Endothelial cell (in vitro differentiated cells): ENCODE measurements at places on chromosomes 2 and 18.

DNA sequence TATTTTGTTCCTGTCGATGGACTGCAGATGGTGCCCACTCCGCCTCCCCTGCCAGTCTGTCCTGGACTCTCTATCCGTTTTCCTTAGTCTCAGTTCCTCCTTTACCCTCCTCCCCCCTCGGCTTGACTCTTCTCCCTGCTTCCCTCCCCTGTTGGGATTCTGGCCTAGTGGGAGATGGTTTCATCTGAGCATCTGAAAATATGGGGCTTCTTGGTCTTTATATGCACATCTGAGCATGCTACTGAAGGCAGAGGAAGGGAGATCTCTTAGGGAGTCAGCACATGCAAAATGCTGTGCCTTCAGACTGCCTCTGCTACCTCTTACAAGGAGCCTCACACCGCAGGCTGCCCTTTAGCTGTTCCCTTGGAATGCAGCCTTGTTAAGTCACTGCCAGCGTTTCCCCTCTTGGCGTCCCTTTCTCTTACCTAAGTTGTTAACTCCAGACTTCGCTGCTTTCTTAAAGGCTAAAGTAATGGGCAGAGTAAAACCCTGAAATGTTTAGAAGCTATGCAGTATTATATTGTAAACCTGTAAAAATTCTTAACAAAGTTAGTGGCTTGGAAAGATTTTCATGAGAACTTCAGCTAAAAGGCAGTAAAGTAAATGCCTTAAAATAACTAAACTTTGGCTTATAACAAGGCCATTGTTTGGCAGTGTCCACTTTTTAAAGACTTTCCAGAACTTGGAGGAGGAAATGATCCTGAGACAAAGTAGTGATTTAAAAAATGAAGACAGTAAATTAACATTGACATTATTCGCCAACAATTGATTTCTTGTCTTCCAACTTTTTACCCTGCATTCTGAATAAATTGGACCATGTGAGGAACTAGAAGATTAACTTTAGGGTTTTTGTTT is 49.8 kb downstream of the LDLRAD4 start:
- DNase-seq: no peak

DNA sequence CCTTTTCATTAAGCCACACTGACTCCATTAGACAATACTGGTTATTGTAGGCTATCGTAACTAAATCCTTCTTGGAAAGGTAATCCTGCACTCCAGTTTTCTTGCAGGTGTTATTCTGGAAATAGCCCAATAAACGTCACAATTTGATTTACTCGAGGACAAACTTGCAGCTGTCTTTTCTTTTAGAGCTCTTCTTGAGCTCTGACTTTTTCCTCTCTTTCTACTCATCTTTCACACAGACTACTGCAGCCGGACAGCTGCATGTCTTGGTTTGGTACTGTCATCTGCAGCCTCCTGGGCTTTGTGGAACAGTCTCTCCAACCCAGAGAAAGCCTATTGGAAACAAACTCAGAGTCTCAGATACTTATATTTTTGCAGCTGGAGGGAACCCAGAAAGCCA is 23.0 kb upstream of the MSGN1 start:
- DNase-seq: no peak

- DNase-seq: no peak
Observed at GRCh38 chr2:101710471-101711318, 13.2 kb downstream of the MAP4K4 start.

DNA sequence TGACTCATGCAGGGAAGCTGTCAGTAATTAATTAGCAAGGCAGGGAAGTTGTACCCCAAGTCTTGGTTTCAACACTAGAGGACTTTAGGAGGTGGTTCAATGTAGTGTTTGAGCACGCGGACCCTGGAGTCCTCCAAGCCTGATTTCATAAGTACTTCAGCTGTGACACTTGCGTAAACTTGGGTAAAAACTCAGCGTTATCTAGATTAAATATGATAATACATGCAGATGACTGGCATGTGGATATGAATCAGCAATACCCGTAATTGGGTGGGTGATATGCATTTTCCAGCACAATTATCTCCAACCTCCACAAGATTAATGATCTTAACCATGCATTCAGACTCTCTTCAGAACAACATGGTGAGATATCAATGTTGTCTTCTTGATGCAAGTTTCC is 5.2 kb downstream of the UGT1A7 start:
- DNase-seq: no peak

- peak; percentile 66 for DNase-seq
Observed at GRCh38 chr2:226835420-226835795, 446 bp upstream of the RHBDD1 start.

- no peak for DNase-seq
Observed at GRCh38 chr2:40199771-40200170, 252.1 kb downstream of the SLC8A1 start.

- DNase-seq: no peak
Observed at GRCh38 chr18:24187689-24188088, 48.8 kb downstream of the CABYR start.

- DNase-seq: no peak
Observed at GRCh38 chr18:79515944-79516351, 120.2 kb downstream of the NFATC1 start.

DNA sequence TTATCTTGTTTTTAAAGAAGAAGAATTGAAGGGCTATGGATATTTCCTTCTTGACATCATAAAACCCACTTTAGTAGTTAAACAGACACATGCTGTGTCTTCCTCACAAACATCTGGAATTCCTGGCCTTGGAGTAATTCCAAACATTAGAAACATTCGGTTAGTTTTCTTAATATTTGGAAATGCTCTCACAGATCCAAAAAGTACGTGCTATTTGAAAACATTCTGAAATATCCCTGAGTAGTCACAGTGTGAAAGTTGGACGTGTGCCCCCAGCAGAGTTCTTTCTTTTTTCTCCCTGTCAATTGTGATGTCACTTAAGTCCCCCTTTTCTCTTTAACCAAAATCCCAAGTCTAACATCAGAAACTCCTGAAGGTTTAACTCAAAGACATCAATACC is 91.3 kb downstream of the ANTXR1 start:
- DNase-seq: no peak

GRCh38 chr2:180540761-180541160 is 439.6 kb upstream of the UBE2E3 start:
- no peak for DNase-seq

- no peak for DNase-seq
Observed at GRCh38 chr18:54551590-54551989, 39.5 kb upstream of the DYNAP start.

DNA sequence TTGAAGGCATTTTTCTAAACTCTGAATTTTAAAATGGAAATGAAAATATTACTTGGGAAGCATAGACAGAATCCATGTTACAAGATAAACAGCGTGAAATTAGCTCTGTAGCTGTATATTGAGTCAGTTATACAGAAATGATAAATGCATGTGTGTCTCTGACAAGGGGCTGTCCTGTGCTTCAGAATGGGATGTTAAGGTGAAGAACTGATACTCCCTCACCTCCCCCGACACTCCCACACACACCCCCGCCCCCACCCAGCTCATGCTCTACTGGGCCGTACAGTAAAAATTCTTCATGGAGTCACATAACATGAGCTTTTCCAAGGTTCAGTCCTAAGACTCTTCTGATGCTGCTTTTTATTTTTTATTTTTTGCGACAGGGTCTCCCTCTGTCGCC is 869 bp upstream of the THUMPD2 start:
- no peak for DNase-seq

GRCh38 chr2:205947621-205948495 is 138.1 kb downstream of the INO80D start:
- peak; percentile 78 for DNase-seq

- DNase-seq: no peak
Observed at GRCh38 chr2:226489775-226490541, 309.7 kb downstream of the IRS1 start.

DNA sequence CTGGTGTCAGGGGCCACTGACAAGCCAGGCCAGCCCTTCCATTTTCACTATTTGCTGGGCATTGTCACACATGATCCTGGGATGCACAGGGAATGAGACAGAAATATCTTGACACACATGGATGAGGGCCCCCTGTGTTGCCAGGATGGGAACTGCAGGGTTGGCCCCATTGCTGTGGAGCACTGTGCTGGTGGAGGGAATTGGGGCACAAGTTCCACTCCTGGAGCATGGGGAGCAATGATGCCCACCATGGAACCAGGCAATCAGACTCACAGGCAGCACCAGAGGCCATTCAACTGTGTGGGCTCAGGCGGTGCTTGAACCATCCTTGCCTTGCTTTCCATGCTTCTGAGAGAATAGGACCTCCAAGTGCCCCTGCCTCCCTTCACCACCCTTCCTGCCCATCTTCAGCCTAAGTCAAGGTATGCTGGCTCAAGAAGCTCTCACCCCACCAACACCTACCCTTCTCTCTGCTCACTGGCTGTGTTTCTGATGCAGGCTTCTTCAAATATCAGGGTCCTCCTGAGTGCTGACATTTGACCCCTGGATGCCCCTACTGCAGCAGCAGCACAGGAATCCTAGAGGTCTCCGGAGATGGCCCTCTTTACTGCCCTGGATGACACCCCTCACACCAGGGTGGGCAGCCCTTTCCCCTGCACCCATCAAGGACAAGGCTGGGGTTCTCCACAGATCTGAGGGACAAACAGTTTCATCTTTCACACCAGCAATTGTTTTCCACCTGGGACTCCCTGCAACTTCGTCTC is 11.0 kb downstream of the ADRA2B start:
- no peak for DNase-seq

- DNase-seq: no peak
Observed at GRCh38 chr2:127179766-127180165, 40.3 kb downstream of the CYP27C1 start.

GRCh38 chr2:182359027-182359989 is 67.5 kb downstream of the PDE1A start:
- DNase-seq: no peak

GRCh38 chr2:162676515-162676914 is 162.1 kb downstream of the KCNH7 start:
- no peak for DNase-seq

- DNase-seq: no peak
Observed at GRCh38 chr2:185374878-185375277, 363.7 kb upstream of the FSIP2 start.

DNA sequence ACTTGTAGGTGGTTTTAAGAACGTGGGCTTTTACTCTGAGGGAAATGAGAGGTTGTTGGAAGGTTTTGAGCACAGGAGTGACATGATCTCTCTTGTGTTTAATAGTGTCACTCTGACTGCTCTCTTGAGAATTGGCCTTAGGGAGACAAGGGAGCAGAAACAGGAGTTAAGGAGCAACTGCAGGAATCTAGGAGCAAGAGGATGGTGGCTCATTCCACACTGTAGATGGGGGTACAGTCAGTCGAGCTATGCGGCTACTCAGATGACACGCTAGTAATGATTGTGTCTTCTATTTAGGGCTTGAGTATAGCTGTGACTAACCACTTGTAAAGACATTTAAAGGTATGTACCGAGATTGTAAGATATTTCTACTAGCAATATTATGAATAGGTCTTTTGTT is 87.4 kb downstream of the RPRM start:
- no peak for DNase-seq

DNA sequence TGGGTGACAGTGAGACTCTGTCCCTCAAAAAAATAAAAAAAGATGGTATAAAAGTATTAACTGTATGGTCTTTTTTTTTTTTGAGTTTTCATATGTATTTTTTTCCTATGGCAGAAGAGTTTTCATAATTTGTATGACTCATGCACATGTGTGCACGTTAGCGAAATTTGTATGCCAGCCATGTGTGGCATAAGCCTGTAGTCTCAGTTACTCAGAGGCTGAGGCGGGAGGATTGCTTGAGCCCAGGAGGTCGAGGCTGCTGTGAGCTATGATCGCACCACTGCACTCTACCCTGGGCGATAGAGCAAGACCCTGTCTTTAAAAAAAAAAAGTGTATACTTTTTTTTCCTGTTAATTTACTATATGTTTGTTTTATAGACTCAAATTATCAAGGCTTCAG is 160.8 kb downstream of the TGIF1 start:
- no peak for DNase-seq

DNA sequence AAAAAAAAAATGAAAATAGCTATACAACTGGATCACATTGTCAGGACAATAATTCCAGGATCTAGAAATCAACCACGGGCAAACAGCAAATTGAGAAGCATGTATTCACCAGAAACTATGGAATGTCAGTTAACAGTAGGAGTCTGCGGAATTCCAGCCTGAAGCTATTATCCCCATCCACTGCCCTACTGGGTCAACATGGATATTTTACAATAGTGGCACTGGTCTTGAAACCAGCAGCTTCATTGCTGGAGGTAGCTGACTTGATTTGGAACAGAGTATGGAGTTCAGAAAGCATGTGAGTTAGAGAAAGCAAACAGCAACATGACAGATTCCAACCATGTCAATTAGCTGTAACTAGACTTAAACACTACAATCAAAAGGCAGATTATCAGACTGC is 55.7 kb upstream of the PDE1A start:
- DNase-seq: no peak

GRCh38 chr2:101753720-101754490 is 56.4 kb downstream of the MAP4K4 start:
- no peak for DNase-seq

- DNase-seq: no peak
Observed at GRCh38 chr2:61015976-61016375, 1.5 kb upstream of the PEX13 start.

- DNase-seq: no peak
Observed at GRCh38 chr2:127678991-127679390, 3.7 kb upstream of the LIMS2 start.

DNA sequence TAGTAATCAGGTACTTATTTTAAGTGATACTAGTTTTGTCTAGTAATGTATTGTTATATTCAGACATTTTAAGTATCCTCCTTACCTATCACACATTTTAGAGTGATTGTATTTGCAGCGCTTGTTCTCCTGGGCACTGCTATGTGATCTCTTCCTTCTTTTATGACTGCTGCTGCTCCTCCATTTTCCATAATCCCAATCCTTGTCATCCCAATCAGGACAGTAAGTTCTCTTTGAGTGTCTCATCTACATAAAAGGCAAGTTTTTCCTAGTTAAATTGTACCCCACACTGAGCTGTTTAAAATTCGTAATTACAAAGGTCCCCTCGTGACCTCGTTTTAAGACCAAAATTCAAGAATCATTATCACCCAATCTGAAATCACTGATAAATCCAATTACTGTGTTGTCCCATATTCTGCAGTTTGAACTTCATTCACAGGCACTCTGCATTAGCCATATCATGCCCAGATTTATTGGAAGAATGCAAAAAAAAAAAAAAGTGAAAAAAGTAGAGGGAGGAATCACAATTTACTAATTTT is 2.8 kb downstream of the CLK1 start:
- DNase-seq: no peak

DNA sequence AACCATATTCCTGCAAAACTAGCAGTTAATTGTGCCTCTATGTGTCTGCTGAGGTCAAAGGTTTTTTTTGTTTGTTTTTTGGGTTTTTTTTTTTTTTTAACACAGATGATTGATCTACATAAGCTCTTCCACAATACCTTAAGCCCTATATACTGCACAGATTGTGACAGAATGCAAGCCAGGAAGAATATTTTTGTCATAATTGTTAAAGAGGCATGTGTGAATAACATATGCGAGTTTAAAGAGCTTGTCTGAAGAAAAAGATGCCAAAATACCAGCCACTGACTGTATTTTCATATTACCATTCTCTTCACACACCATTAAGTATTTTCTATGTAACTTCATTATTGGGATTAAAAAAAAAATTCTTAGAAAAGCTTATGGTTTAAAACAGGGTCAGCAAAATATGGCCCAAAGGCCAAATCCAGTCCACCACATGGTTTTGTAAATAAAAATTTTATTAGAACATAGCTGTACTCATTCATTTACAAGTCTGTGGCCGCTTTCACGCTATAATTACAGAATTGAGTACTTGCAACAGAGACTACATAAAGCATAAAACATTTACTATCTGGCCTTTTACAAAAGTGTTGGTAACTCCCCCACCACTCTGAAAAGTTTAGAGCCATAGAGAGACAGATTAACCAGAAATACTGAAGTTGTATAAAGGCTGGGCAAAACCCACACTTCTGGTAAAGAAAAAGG is 89.9 kb downstream of the TRIP12 start:
- DNase-seq: no peak
